ENCODE measurements at places on chromosomes 11 and 22.

DNA sequence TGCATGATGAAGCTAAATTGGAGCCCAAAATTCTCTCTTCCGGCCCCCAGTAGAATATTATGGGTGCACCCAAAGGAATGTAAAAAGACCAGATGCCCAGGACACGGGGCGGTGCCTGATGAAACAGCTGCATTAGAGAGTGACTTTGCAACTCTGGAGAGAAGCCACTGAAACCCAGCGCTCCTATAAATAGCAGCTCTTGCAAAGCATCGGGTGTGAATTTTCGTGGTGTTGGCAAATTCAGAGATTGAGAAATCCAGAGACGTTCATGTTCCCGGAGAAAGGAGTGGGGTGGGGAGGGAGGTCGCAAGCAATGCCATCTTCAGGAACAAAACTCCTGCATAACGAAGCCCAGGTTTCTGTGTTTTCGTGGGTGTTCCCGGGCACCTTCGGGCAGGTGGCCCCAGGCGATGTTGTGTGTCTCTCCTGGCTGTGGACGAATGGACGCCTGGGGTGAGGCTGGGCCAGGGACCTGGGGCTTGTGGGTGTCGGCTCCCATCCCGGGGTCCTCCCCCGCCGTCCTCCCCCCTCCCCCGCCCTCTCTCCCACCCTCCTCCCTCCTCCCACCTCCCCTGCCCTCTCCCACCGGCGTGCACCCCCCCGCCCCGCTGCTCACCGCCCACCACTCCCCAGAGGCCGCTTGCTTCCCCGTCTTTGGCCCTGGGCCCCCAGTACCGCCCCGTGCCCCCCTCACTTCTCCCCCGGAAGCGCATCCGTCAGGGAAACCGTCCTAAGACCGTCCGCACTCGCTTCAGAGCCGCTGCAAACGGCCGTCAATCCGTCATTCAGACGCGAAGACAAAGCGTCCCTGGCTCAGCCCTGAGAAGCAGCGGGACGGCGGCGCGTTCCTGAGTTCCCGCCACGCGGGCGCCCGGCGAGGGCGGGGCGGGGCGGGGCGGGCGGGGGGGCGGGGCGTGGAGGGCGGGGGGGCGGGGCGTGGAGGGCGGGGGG is 26.7 kb upstream of the TOLLIP start:
- peak; percentile 40 for DNase-seq

DNA sequence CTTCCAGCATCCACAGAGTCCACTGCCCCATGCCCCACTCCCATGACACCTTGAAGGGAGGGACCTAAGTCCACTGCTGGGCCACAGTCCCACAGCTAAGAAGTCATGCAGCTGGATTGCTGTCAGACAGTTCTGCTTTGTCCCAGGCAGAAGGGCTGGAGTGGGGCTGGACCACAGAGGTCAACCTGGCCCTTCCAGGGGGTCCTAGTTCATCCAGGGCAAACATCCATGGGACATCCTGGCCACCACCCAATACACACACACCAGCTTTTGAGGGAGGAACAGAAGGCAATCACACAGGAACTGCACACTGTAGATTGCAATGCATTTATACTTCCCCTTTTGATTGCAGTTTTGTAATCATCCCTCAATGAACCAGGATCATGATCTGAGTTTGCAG is 11.3 kb upstream of the APOL4 start:
- DNase-seq, result no peak

- DNase-seq, result no peak
Measured at GRCh38 chr11:48094643-48095339, 114.4 kb downstream of the PTPRJ start.

GRCh38 chr11:112226062-112226830 is at the start of gene PTS:
Gene PTS, plus strand, starts transcription at chr11:112226428. Its CDS starts 16 bp downstream, at chr11:112226444.
- DNase-seq, result peak; percentile 69

- no peak for DNase-seq
Measured at GRCh38 chr11:126969865-126970479, 30.6 kb downstream of the KIRREL3 start.

Data from activated CD8-positive, alpha-beta memory T cell treated with anti-CD3 and anti-CD28 coated beads for 1 hour (primary cell).